ENCODE measurements at places on chromosomes 3 and 15.

- DNase-seq, result no peak
Observed at GRCh38 chr3:144586382-144586781, 614.8 kb downstream of the DIPK2A start.

DNA sequence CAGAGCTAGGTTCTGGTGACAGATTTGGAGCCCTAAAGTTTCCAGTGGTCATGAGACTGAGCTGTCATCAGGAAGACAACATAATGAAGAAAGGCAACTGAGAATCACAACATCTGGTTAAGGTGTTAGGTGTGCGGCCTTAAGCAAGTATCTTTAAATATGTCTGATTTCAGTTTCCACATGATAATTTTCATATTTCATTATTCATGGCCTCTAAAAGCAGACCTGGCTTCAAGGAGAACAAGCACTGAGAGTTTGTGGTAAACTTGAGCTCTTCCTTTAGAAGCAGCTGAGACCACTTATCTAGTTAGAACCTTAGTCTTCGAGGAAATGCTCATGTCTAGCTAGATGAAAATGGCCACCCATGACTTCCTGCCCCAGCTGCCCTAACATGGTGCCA is 25.7 kb upstream of the MYLK start:
- no peak for DNase-seq

GRCh38 chr3:46824211-46824970 is 38.9 kb downstream of the MYL3 start:
- no peak for DNase-seq

- no peak for DNase-seq
Observed at GRCh38 chr15:39573844-39574243, 7.0 kb upstream of the THBS1 start.

DNA sequence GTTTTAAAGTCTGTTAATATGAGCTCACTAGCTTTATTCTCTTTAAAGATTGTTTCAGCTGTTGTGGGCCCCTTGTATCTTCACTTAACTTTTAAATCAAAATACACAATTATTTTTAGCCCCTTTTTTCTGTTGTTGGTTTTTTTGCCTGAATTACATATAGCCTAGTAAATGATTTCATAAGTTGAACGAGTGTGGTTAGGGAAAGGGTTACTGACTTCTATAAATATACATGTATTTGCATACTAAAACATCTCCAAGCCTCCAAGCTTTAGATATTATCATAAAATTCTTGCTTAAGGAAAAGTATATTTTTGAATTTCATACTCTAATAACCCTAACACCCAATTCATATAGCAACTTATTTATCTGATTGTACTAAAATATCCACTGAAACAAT is 73.2 kb upstream of the ARL6 start:
- DNase-seq, result no peak

DNA sequence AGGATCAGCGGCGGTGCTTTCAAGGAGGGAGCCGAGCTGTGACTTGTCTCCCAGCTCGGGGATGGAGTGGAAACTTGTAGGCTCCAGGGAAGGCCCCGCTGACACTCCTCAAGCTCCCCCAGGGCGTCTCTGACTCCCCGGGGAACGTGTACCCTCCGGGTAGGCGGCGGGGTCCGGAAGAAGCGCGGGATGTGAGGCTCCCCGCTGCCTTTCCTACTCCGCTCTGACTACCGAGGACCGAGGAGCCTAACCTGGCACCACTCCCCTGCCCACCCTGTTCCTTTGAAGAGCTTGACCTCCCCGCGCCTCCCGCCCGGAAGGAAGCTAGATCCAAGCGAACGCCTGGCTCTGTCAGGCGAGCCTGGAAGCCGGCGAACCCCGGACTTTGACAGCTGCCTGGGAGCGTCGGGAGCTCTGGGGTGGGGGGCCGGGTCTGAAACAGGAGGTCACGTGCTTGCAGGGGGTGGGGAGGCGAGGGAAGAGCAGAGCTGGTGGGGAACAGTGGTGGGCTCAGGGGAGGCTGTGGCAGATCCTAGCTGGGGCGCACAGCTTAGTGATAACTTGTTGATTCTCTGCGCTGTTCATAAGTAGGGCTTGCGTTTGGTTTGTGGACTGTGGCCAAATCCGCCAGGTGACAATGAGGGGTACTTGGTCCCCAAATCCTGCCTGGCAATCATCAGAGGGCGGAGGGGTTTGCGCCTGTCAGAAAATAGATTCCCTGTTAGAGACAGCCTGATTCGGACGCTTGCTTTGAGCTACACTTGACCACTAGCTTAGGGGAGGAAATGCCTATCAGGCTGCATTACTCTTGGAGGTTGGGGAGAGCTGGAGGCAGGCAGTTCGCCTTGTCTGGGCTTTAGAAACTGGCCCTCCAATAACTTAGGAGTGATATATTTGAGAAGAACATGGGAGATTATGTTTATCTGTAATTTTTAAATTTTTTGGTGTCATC is 1.2 kb downstream of the CLSTN2 start:
- DNase-seq, result no peak

DNA sequence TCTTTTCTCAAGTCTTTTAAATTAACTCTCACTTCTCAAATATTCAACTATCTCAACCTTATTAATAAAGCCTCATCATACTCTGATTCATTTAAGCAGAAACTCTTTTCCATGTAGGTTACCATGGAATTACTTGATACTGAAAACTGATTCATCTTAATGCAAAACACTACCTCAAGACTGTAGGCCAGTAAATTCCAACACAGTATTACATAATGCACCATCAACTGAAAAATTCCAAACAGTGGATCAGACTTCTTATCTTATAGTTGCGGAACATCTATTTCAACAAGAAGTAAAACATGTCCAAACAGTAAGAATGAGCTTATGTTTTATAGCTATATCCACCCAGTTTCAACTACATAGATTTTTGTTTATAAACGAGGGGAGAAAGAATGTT is 124.5 kb downstream of the PEAK1 start:
- no peak for DNase-seq

GRCh38 chr3:14170531-14171159 is 7.8 kb downstream of the XPC start:
- no peak for DNase-seq

DNA sequence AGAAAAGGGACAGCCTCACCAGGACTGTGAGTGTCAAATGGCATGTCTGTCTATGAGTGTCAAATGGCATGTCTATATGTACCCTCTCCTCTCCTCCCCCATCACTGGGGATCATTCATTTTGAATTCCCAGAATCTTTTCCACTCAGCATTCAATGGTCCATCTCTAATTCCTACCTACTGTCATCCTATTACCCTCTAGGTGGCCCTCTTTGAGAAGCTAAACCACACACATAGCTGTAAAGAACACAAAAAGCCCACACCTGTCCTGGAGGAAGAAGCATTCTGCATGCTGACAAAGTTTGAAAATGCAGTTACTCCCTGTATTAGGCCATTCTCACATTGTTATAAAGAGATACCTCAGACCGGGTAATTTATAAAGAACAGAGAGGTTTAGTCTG is 46.2 kb upstream of the PYDC2 start:
- DNase-seq, result no peak

DNA sequence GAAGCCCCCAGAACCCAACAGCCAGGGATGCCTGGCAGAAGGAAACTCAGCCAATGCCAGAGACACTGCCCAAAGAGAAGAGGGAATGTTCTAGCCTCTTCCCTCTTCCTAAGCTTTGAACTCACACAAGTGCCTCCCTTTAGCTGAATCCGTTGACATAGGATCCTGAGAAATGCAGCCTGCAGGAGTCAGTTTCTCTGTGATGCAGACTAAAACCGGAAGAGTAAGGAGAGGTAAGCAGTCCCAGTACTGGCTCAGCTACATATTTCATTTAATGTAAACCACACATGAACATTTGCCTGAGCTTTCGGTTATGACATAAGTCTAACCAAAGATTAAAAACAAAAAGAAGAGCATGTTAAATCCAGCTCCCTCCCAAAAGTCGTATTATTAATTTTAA is 768.7 kb downstream of the TBL1XR1 start:
- no peak for DNase-seq

DNA sequence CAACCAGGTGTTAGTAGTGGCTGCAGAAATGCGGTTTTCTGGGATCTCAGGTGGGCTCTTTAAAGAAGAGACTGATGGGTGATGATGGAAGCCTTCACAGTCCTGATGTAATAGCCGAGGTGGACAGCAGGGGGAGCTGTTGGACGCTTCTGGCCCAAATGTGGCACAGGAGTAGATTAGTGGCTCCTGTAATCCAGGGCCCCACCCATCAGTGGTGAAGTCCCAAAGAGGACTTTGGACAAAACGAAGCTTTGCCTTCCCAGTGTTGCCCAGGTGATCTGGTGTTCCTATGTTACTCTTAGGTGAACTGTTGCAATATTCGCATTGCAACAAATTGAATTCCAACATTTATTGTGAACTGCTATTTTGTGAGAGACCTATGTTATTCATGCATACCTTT is 31.8 kb upstream of the MYZAP start:
- DNase-seq, result no peak

DNA sequence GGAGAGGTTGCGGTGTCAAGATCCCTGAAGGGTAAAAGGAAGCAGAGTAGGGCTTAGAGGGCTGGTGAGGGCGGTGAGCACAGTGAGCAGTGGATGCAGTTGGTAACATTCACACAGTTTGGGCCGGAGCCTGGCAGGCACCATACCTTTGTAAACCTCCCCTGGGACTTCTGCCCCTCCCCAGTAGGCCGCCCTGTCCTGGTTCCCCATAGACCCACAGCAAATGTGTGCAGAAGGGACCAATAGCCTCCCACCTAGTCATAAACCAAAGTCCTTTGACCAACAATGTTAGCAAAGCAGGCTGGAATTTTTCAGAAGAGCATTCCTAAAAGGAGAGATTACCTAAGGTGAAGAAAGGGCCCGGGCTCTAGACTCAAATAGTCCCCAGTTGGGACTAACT is 1.7 kb upstream of the PHGR1 start:
- DNase-seq, result no peak

DNA sequence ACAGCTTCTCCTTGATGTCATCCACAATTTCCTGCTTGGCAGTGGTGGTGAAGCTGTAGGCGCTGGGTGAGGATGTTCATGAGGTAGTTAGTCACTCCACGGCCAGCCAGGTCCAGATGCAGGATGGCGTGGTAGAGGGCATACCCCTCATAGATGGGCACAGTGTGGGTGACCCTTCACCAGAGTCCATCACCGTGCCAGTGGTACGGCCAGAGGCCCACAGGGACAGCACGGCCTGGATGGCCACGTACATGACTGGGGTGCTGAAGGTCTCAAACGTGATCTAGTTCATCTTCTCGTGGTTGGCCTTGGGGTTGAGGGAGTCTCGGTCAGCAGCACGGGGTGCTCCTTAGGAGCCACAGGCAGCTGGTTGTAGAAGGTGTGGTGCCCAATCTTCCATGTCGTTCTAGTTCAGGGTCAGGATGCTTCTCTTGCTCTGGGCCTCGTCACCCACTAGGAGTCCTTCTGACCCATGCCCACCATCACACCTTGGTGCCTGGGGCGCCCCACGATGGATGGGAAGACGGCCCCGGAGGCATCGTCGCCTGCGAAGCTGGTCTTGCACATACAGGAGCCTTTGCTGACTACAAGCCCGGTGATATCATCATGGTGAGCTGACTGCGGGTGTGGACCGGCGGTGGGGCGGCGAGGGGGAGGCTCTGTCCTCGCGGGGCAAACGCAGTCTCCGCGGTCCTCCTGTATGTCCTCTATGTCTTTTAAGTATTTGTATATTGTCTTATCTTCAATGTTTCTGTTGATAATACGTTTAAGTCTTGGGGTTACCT is 1119.0 kb downstream of the NAALADL2 start:
- DNase-seq, result no peak

GRCh38 chr3:134816623-134817022 is 21.6 kb downstream of the EPHB1 start:
- DNase-seq, result no peak
